ENCODE measurements at places on chromosomes 1 and 21.

DNA sequence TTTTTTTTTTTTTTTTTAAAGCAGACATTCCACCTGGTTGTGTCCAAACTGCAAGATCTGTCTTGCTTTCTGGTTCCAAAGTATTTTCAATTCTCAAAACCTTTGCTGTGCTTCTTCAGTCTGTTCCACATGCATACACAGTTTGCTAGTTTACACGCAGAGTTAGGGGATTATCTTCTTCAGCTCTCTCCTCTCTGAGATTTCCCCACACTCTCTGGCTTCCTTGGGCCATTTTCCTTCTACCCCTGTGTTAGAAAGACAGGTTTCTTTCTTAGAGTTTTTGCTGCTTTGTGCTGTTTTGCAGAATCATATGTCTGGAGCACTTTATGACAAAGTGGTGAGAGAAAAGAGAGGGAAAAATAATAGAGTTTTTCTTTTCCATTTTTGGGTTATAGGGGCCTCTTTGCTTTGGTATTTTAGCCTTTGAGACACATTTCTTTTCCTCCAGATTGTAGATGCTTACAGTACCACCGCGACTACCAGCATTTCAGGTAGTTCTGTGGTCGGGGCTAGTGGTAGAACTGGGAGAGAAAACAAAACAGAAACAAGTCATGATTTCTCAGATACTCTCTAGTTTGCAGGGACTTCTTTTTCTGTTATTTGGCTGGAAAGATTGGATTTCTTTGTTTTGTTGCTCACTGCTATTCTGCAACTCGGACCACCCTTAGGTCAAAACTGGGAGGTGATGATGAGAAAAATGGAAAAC lies 66.3 kb downstream of the RABGAP1L start:
- H3K4me1 ChIP-seq, result no peaks in the 10 kb centered on the region
- H3K4me3 ChIP-seq, result no peak overlapping the region
- no peak for DNase-seq
- no peak overlapping the region for H3K27ac ChIP-seq
- H3K36me3 ChIP-seq, result peaks cover 4% of the 10 kb centered on the region
- no peaks in the 10 kb centered on the region for H3K27me3 ChIP-seq

DNA sequence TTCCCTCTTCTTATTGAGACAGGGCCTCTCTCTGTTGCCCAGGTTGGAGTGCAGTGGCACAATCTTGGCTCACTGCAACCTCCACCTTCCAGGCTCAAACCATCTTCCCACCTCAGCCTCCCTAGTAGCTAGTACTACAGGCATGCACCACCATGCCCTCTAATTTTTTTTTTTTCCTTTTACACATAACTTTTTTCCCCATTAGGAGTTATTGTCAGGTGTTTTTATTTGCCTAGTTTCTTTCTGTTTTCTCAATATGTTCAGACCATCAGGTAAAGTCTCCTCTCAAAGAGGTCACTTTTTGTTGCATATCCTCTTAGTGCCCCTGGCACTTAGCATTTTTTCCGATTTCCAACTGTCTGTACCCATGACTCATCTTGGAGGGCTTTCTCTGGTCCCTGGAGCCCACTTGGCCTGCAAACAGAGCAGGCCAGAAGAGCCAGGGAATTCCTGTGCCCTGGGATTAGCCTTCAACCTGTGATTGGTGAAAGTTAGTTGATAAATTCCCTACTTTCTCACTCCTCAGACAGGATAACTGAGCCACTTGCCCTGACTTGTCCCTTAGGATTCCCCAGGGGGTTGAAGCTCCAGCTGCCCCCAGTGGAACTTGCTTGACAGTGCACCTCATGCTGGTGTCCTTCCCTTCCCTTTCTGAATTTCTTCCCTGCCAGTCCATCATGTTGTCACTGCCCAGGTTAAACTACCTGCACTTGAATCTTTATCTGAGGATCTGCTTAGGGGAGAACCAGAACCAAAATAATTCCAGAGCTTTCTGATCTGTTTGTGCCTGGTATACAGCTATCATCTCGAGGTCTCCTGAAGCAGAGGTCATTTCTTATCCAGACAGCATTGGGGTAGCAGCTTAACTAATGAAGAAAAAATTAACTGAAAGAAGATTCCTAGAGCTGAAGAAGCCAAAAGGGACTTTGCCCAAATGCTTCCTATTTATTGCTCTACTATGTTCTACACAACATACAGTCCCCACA lies 2.4 kb downstream of the NTPCR start:
- H3K4me1 ChIP-seq, result peaks cover 2% of the 10 kb centered on the region
- H3K27me3 ChIP-seq, result no peaks in the 10 kb centered on the region

DNA sequence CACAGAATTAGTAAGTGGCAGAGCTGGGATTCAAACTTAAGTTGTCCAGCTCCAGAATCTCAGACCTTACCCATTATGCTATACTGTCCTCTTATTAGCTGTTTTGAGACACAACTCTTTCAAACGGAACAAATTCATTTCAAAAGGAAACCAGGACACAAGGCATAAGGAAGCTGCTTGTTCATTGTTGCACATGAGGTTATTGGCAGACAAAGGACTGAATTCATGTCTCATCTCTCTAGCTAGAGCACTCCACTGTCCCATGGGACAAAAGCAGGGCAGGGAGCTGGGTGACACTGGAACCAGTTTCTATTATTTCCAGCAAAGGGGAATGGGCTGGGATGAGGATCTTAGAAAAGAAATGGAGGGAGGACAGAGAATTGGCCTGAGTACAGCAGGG lies 26.4 kb downstream of the CHI3L2 start:
- DNase-seq, result no peak
- no peaks in the 10 kb centered on the region for H3K27me3 ChIP-seq
- H3K4me3 ChIP-seq, result no peak overlapping the region

GRCh38 chr1:35097224-35097623 lies 18.0 kb downstream of the ZMYM1 start:
- H3K27me3 ChIP-seq, result no peaks in the 10 kb centered on the region
- H3K36me3 ChIP-seq, result peaks cover 67% of the 10 kb centered on the region
- H3K27ac ChIP-seq, result no peak overlapping the region
- DNase-seq, result no peak
- no peak overlapping the region for H3K4me3 ChIP-seq

DNA sequence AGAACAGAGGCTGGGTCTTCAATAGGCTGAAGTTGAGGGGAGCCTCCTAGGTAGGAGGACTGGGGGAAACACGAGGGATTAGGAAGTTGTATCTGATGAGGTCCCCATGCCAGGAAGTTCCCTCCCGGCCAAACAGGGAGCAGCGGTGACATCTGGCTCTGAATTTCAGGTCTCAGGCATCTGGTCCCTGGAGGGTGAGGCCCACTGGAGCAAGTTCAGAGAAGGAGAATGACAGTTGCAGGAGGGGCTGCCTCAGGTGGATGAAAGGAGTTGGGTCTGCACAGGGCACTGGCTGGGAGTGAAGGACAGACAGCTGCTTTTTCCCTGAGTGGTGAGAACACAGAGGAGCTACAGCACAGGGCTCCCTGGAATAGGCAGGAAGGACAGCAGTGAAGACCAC lies 9.1 kb downstream of the TMEM9 start:
- no peaks in the 10 kb centered on the region for H3K4me1 ChIP-seq
- H3K27ac ChIP-seq, result no peak overlapping the region

DNA sequence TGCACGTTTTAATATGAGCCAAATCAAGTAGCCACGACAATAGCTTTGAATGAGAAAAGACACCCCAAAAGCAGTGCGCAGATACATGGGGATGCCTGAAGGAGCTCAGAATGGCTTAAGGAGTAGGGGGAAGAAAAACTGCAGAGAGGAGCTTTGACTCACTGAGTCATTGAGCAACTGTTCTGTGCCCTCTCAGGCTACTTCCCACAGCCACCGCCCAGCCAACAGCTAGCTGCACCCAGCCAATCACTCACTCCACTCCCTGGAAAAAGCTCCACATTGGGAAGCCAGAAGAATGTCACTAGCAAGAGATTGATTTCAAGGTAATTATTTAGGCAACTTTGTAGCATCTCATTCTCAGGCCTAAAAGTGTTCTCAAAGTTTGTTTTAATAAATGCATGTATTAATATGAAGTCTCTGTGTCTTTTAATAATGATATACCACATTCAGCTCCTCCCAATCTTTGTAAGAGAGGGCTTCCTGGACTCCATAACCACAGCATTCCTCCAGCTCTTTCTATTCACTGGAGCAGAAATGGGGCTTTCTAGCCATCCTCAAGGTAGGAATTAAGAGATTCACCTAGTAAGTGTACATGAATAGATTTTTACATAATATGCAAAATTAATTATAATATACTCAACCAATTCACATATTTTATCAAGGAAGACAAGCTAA lies 16.8 kb downstream of the DUSP10 start:
- no peak overlapping the region for H3K4me3 ChIP-seq
- H3K27me3 ChIP-seq, result no peaks in the 10 kb centered on the region
- no peak for DNase-seq
- no peaks in the 10 kb centered on the region for H3K36me3 ChIP-seq
- H3K27ac ChIP-seq, result no peak overlapping the region
- no peaks in the 10 kb centered on the region for H3K4me1 ChIP-seq

DNA sequence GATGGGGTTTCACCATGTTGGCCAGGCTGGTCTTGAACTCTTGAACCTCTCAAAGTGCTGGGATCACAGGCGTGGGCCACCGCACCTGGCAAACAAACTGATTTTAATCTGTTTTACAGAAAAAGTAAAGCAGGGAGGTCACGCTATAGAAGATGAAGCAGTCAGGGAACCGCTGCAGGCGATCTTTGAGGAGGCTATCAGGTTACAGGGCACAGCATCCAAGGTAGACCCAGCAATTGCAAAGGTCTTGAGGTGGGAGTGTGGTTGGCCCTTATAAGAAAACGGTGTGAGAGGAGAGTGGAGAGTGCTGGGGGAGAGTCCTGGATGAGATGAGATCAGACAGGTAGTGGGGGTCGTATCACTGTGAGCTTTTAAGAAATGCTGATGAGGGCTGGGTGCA lies 2.6 kb upstream of the TMCO4 start:
- no peaks in the 10 kb centered on the region for H3K36me3 ChIP-seq
- peaks cover 9% of the 10 kb centered on the region for H3K4me1 ChIP-seq
- H3K4me3 ChIP-seq, result no peak overlapping the region
- no peak for DNase-seq
- peaks cover 29% of the 10 kb centered on the region for H3K27me3 ChIP-seq
- H3K27ac ChIP-seq, result no peak overlapping the region

DNA sequence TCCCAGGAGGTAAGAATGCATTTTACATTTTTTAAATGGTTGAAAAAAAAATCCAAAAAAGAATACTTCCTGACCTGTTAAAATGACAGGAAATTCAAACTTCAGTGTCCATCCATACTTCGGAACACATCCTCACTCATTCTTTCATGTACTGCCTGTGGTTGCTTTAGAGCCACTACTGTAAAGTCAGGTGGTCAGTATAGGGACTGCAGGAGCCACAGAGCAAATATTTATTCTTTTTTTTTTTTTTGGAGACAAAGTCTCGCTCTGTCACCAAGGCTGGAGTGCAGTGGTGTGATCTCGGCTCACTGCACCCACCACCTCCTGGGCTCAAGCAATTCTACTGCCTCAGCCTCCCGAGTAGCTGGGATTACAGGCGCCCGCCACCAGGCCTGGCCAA lies 124.7 kb downstream of the CLIC6 start:
- no peaks in the 10 kb centered on the region for H3K36me3 ChIP-seq
- no peak overlapping the region for H3K27ac ChIP-seq
- H3K27me3 ChIP-seq, result no peaks in the 10 kb centered on the region
- no peak overlapping the region for H3K4me3 ChIP-seq
- no peak for DNase-seq
- peaks cover 2% of the 10 kb centered on the region for H3K4me1 ChIP-seq

GRCh38 chr1:17168091-17168876 lies 36.6 kb upstream of the PADI1 start:
- H3K27me3 ChIP-seq, result no peaks in the 10 kb centered on the region
- no peak for DNase-seq
- no peak overlapping the region for H3K27ac ChIP-seq

DNA sequence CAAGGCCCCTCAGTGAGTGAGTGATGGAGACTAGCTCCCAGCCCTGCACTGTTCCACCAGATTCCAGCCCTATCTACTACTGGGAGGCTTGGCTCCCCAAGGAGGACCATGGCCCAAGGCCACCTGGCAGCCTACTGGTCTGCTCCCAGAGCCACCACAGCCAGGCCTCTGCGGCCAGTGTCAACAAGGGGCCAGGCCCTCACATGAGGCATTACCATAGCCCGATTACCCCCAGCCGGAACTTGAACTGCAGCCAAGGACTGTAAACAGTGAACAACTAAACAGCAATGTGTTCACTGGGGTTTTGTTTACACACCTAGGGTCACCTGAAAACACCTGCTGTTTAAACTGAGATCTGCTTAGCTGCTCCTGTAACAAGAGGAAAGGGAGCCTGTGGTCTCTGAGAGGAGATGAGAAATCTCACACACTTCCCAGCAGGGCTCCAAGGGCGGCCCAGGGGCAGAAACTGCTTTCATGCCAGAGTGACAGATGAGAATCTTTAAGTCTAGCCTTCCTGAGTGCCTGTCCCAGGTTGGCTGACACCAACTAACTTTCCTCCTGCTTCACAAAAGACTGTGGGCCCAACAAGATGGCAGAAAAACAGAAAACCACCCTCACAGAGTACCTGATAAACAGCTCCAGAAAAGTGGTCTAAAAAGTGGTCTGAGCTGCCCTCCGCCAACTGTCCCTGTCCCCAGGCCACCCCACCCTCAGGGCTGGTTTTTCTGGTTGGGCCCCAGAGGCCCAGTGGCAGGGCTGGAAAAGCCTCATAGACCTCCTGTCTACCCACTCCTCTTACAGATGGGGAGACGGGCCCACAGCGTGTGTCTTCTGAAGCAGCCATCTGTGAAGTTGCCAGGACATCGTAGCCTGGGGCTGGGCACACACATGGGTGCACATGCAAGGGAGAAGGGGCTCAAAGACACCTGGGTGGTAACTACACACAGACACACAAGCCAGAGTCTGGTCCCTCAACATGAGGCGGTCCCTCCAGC lies 28.8 kb downstream of the MEF2D start:
- H3K4me3 ChIP-seq, result no peak overlapping the region
- H3K36me3 ChIP-seq, result no peaks in the 10 kb centered on the region
- no peak overlapping the region for H3K27ac ChIP-seq
- no peaks in the 10 kb centered on the region for H3K27me3 ChIP-seq

DNA sequence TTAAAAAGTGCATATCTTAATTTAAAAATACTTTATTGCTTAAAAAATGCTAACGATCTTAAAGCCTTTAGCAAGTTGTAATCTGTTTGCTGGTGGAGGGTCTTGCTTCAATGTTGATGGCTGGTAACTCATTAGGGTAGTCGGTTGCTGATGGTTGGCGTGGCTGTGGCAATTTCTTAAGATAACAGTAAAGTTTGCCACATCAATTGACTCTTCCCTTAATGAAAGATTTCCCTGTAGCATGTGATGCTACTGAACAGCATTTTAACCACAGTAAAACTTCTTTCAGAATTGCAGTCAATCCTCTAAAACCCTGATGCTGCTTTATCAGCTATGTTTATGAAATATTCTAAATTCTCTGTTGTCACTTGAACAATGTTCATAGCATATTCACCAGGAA lies 6.8 kb upstream of the SAMD13 start:
- DNase-seq, result no peak
- no peaks in the 10 kb centered on the region for H3K36me3 ChIP-seq
- H3K27ac ChIP-seq, result no peak overlapping the region
- no peaks in the 10 kb centered on the region for H3K27me3 ChIP-seq
- H3K4me1 ChIP-seq, result peaks cover 4% of the 10 kb centered on the region
- H3K4me3 ChIP-seq, result no peak overlapping the region

DNA sequence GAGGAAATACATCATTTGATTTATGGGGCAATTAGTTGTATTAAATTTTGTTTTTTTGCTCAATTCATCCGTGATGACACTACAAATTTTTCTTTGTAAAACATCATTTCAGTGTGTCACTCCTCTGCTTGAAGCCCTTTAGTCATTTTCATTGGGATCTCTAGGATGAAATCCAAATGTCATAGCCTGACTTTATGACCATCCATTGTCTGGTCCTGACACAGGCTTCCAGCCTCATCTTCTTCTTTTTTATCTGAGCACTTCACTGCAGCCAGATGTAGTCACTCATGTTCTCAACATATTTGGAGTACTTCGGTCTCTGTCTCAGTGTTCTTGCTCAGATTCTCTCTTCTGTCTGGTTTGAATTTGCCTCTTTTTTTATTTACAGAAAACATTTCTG lies 173.1 kb downstream of the HMCN1 start:
- H3K4me1 ChIP-seq, result no peaks in the 10 kb centered on the region
- DNase-seq, result no peak
- no peak overlapping the region for H3K27ac ChIP-seq
